ENCODE measurements at places on chromosomes 2 and 18. TPM values are rescaled to one million over a fixed set of nuclear protein-coding genes. Genes with fewer than 3 reads are reported as not detected.

MGAT4A gene
- 36.4 TPM for polyA plus RNA-seq

SPP2 gene
- polyA plus RNA-seq, result not detected

FBXO36 gene
- 5.8 TPM for polyA plus RNA-seq

TET3 gene
- polyA plus RNA-seq, result 24.8 TPM

DNA sequence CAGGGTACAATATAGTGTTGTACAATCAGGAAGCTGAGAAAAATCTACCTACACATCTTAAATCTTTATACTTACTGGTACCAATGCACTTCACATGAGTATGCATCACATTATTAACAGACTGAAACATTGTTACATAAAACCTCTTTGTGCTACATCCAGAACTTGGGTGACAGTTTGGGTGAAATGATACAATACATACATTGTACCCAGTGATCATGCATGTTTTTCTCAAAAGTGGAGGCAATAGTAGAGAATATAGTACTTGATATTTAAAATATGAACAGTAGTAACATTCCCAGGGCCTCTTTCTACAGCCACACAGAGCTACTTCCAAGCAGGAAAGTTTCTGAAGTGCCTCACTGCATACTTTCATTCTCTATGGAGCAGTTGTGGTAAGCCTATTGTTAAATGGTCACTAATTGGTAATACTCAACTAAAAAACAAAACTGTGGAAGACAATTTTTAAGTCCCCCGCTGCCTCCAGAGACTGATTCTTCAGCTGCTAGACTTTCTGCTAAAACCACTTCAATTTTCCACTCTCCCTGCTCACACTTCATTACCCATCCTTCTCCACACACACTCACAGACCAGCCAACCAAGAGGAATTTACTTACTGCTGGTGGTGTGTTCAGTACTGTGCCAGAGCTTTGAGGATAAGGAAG lies 22.9 kb upstream of the GRB14 start:
- DNase-seq, result no peak

DNA sequence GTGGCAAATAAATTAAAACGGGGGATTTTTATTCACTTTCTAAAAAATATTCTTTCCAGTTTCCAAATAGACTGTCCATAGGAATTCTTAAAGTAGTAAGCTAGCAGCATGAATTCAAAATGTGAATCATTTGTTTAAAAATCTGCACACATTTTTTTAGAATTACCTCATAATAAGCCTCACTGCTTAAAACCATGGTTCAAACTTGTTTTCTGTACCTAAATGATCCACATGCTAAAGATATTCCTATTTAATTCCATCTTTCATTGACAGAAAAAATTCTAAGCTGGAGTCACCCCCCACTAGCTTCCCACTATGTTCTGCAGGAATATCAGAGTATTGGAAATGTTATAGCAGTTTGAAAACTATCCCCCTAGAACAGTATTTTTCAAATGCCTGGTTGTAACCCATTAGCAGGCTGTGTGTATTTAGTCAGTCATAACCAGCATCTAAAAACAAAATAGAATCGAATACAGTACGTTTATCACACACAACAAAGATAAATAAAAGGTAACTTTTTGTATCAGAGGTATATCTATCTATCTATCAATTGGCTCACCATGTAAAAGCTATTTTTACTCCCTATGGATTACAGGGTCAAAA lies 11.2 kb upstream of the IKZF2 start:
- DNase-seq, result no peak

- no peak for DNase-seq
Observed at GRCh38 chr2:196399722-196400691, 228.6 kb upstream of the STK17B start.

DNA sequence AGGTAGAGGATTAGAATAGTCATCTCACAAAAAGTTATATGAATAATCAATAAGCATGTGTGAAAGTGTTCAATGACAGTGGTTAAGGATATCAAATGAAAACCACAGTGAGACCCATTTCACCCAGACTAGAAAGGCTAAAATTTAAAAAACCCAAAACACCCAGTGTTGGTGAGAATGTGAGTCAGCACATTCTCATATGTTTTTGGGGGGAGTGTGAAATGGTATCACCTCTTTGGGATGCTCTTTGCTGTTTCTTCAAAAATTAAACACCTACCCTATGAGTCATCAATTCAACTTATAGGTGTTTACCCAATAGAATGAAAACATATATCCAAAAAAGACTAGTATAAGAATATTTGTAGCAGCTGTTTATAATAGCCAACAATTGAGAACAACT lies 69.8 kb downstream of the MAP3K20 start:
- no peak for DNase-seq

- no peak for DNase-seq
Observed at GRCh38 chr2:126748188-126748760, 92.3 kb downstream of the GYPC start.

GRCh38 chr2:85756822-85757435 lies 3.1 kb downstream of the ATOH8 start:
- DNase-seq, result no peak

- DNase-seq, result no peak
Observed at GRCh38 chr2:134235510-134236144, 18.2 kb upstream of the MGAT5 start.

DNA sequence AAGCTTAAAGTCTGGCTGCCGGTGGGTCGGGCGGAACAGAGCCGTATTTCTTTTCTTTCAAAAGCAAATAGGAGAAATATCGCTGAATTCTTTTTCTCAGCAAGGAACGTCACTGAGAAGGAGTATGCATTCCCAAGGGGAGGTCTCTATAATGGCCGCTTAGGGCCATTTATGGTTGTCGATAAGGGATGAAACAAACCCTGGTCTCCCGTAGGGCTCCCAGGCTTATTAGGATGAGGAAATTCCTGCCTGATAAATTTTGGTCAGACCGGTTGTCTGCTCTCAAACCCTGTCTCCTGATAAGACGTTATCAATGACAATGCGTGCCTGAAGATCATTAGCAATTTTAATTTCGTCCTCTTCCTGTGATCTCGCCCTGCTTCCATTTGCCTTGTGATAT lies 227.7 kb upstream of the ZEB2 start:
- no peak for DNase-seq

GRCh38 chr18:79496978-79497637 lies 101.4 kb downstream of the NFATC1 start:
- no peak for DNase-seq

- DNase-seq, result no peak
Observed at GRCh38 chr2:86003967-86004366, 101.7 kb downstream of the POLR1A start.

- DNase-seq, result no peak
Observed at GRCh38 chr2:200107514-200108217, 152.3 kb downstream of the MAIP1 start.

DNA sequence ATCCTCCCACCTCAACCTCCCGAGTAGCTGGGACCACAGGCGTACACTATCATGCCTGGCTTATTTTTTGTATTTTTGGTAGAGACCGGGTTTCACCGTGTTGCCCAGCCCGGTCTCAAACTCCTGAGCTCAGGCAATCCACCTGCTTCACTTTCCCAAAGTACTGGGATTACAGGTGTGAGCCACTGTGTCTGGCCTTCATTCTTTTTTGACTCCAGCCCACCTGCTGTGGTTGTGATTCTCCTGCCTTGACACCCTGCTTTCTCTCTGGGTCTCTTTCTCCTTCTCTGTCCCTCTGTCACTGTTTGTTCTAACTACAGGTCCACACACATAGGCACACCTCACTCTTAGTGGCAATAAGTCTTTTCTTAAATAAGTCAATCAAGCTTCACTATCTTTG lies 85.3 kb downstream of the FTCDNL1 start:
- DNase-seq, result no peak

DNA sequence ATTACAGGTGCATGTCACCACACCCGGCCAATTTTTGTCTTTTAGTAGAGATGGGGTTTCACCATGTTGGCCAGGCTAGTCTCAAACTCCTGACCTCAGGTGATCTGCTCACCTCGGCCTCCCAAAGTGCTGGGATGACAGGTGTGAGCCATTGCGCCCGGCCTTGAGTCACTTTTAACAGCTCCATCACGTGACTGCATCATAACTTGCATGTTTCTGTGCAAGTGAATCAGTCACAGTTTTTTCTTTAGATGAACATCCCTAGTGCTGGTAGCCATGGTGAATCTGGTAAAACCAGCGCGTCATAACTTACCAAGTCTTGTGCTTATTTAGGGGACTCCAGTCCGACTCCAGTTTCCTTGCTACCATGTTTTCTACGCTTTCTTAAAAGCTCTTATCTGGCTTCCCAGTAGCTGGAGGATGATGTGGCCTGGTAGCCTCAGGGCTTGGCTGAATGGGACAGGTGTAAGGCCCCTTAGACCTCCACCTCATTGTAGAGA lies 33.1 kb downstream of the PCARE start:
- no peak for DNase-seq

- DNase-seq, result no peak
Observed at GRCh38 chr2:25757906-25758305, 84.5 kb upstream of the DTNB start.
